Fibroblast of skin of scalp (primary cell): ENCODE measurements at places on chromosomes 1 and 21.

- DNase-seq: peak; percentile 70
Measured at GRCh38 chr1:69911301-69911801, 294.0 kb downstream of the LRRC40 start.

DNA sequence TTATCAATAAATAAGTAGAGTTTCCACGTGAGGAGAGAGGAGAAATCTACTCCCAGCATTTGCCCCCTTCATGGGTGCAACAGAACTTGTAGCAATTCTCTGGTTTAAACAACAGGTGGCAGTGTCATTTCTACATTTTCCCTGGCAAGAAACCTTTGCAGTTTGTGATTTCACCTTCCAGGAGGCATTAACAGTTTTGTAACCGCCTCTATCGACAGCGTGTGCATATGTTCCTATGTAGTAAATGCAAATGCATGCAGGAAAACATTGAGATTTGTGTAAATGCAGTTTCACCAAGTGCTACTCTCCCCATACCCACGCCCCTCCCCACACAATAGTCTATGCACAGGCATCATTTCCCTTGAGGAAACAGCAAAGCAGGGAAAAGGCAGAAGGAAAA, 494.7 kb downstream of the SMYD3 start:
- peak; percentile 38 for DNase-seq

DNA sequence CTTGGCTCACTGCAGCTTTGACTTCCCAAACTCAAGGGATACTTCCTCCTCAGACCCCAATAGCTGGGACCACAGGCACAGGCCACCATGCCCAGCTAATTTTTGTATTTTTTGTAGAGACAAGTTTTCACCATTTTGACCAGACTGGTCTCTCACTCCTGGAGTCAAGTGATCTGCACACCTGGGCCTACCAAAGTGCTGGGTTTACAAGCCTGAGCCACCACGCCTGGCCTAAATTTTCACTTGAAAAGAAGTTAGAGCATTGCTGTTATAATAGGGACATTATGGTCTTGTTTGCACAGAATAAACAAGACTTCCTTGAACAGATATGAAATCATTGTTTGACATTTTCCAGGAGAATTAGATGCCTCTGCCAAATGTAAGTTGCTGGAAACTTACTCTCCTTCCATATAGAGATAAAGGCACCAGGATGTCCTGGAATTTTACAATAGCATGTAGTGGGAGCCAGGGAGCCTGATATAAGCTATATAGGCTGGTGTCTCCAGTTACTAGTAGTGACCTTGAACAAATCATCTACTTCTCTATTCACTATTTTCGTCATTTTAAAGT, 16.9 kb downstream of the SLC35A3 start:
- no peak for DNase-seq

GRCh38 chr1:55559161-55559611, 344.0 kb upstream of the USP24 start:
- DNase-seq: no peak

GRCh38 chr1:210558302-210558701, 229.6 kb downstream of the HHAT start:
- DNase-seq: peak; percentile 38

DNA sequence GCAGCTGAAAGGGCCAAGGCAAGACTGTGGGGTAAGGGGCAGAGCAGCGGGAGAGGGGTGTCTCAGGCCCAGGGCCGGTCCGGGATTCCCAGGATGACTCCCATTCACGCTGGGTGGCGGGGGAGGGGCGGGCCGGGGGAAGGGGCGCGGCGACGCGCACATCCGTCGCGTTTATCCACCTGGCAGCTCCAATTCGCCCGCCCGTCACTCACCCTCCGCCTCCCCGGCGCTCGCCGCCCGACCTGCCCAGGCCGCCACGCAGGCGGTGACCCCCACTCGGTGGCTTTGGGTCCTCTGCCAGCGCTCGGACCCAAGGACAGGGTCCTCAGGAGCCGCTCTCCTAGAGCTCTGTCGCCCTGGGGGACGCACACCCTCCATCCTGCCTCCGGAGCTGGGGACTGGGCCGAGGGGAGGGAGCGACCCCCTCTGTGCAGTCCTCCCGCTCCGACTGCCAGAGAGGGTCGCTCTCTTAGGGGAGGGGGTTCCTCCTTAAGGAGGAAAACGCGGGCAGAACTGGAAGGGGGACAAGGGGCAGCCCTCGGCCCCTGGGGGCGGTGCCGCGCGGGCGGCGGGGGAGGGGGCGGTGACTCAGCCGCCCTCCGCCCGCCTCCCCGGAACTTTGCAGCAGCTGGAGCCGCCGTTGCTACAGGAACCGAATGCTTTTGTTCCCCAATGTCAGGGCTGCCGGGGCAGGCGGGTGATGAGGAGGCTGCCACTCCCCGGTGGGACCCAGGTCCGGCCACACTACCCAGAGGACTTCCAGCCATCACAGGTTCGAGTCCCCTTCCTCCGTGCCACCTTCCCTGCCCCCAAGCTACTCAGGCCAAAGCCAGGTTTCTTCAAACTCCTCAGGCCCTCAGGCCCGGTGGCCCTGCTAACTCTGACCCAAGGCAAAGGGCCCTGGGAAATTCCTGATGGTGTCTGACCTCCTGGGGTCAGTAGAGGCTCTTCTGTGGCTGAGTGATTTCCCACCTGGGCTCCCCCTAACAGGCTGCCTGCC, 3.4 kb downstream of the ADGRB2 start:
- DNase-seq: peak; percentile 77

- no peak for DNase-seq
Measured at GRCh38 chr1:91734761-91735160, 151.2 kb downstream of the TGFBR3 start.

DNA sequence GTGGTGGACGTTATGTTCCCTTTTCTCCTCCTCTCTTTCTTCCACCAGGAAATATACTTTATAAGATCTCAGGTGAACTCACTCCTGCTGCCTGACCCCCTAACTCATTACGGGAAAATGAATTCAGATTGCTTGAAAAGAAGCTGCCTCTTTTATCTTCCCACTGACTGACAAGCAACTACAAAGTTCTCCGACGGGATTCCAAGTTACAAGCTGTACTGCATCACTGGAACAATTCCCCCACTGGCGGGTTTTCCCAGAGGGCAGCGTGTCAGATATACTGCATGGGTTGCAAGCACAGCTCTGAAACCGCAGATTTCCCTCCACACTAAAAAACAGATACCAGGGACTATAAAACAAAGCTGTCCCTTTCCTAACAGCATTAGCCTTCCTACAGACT, 390.6 kb downstream of the KCTD3 start:
- DNase-seq: peak; percentile 51

GRCh38 chr1:28956038-28956464, 41.7 kb downstream of the EPB41 start:
- DNase-seq: no peak

GRCh38 chr1:7300893-7301663, 470.0 kb upstream of the VAMP3 start:
- peak; percentile 95 for DNase-seq
